ENCODE measurements at places on chromosomes 2 and 18.

DNA sequence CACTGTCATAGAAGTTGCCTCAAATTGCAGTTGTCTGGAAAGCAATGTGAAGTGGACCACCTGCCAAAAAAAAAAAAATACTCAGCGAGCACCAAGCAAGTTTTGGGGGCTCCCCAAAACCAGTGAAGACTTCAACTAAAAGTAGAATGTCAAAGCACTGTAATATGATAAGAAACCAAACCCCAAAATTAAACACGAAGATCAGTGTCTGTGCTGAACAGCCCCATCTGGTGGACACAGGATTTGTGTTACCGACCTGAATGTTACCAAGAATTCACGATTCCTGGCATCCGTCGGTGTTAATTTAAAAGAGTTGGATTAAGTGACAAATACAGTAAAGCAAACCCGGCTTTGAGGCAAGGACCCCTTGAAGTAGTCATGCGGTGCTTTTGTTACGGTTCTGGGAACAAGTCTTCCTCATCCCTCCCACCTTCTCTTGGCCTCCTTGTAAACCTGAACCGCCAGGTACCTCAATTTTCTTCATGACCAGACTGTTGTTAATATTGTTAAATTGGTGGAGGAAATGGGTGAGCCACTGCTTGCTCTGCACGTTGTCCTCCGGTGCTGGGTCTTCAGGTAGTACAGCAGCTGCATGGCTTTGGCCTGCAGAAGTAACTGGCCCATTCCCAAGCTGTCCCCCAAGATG, 31.3 kb upstream of the SSB start:
- no peak overlapping the region for H3K4me3 ChIP-seq
- H3K36me3 ChIP-seq, result no peaks in the 10 kb centered on the region
- H3K27ac ChIP-seq, result no peak overlapping the region
- H3K27me3 ChIP-seq, result peaks cover 19% of the 10 kb centered on the region
- DNase-seq, result peak; percentile 57

DNA sequence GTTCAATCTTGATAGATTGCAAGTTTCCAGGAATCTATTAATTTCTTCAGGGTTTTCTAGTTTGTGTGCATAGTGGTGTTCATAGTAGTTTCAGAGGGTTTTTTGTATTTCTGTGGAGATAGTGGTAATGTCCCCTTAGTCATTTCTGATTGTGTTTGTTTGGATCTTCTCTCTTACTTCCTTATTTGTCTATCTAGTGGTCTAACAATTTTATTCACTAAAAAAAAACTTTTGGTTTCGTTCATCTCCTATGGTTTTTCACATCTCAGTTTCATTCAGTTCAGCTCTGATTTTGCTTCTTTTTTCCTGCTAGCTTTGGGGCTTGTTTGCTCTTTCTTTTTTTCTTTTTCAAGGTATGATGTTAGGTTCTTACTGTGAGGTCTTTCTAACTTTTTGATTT, 94.5 kb downstream of the SNTG2 start:
- no peak for DNase-seq
- H3K4me3 ChIP-seq, result no peak overlapping the region
- H3K27ac ChIP-seq, result no peak overlapping the region
- H3K36me3 ChIP-seq, result no peaks in the 10 kb centered on the region
- H3K27me3 ChIP-seq, result no peaks in the 10 kb centered on the region

DNA sequence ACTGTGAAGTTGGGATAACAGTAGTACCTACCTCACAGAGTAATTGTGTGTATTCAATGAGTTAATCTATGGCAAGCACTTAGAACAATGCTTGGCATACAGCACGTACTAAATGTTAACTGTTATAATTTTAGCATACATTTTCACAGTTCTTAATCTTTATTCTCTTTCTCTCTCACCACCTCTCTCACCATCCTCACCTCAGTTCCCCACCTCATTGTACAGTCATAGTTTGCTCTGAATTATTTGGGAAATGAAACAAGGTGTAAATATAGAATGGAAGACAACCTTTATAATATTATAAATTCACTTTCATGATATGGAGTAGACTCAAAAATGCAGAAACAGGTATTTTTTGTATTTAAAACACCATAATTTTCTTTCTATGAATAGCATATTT, 40.0 kb upstream of the DNAH7 start:
- H3K4me3 ChIP-seq, result no peak overlapping the region
- H3K4me1 ChIP-seq, result no peaks in the 10 kb centered on the region
- H3K27ac ChIP-seq, result no peak overlapping the region
- no peaks in the 10 kb centered on the region for H3K36me3 ChIP-seq

GRCh38 chr2:239689410-239689809, 288.6 kb upstream of the HDAC4 start:
- no peak overlapping the region for H3K27ac ChIP-seq
- H3K27me3 ChIP-seq, result peaks cover 7% of the 10 kb centered on the region
- no peak overlapping the region for H3K4me3 ChIP-seq
- H3K4me1 ChIP-seq, result peaks cover 2% of the 10 kb centered on the region
- no peaks in the 10 kb centered on the region for H3K36me3 ChIP-seq
- DNase-seq, result no peak

- no peaks in the 10 kb centered on the region for H3K36me3 ChIP-seq
- DNase-seq, result no peak
- H3K4me1 ChIP-seq, result no peaks in the 10 kb centered on the region
- H3K27ac ChIP-seq, result no peak overlapping the region
- H3K4me3 ChIP-seq, result no peak overlapping the region
- no peaks in the 10 kb centered on the region for H3K27me3 ChIP-seq
Observed at GRCh38 chr2:2229626-2230432, 101.2 kb downstream of the MYT1L start.

DNA sequence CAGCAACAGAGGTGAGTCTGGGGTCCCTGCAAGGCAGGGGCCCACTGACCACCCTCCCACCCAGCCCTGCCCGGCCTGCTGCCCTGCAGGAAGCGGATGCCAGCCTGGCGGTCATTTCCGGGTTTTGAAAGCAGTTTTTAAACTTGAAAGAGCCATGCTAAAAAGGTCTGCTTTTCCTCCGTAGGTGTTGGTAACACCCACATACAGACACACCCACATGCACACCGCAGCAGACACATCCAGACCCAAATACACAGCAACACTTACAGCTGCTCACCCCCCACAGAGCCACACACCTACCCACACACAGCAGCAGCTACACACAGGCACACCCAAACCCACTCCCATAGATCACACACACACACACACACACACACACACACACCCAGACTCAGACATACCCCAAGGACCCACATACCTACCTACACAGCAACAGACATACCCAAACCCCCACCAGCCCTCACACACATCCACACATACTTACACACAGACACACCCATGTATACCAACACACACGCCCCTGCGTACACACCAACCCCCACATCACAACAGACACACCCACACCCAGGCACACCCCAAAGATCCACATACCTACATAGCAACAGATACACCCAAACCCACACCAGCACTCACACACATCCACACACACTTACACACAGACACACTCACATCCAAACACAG, 7.6 kb downstream of the ZFP36L2 start:
- peak overlapping the region; percentile 96 for H3K4me3 ChIP-seq
- peaks cover 19% of the 10 kb centered on the region for H3K4me1 ChIP-seq
- peak overlapping the region; percentile 99 for H3K27ac ChIP-seq
- H3K27me3 ChIP-seq, result no peaks in the 10 kb centered on the region
- no peak for DNase-seq

DNA sequence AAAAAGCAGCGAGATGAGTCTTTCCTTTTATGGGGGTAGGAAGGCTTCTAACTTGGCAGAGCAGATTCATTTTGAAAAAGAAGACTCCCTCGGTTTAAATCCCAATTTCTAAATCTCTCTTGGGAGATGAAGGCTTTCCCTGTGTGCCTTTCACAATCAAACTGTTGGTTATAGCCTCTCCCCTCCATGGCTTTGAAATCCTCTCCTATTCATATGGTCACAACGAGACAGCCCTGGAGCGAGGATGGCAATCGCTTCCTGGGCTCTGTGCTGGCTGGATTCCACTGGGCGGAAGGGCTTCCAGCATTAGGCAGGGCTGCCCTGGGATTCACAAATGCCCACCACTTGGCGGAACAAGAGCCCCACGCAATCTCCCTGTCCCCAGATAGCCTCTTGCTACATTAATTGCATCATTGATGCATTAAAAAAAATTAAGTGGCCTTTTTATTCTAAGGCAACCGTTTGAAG, 1.6 kb downstream of the CAVIN2 start:
- no peaks in the 10 kb centered on the region for H3K36me3 ChIP-seq
- H3K4me3 ChIP-seq, result no peak overlapping the region
- H3K27me3 ChIP-seq, result no peaks in the 10 kb centered on the region
- peak overlapping the region; percentile 13 for H3K27ac ChIP-seq

GRCh38 chr18:13112982-13113381, 105.6 kb upstream of the LDLRAD4 start:
- DNase-seq, result no peak
- H3K4me3 ChIP-seq, result no peak overlapping the region
- peaks cover 58% of the 10 kb centered on the region for H3K36me3 ChIP-seq
- H3K27me3 ChIP-seq, result no peaks in the 10 kb centered on the region
- no peak overlapping the region for H3K27ac ChIP-seq
- H3K4me1 ChIP-seq, result no peaks in the 10 kb centered on the region

GRCh38 chr2:88852753-88853402, 161.4 kb downstream of the RPIA start:
- H3K36me3 ChIP-seq, result no peaks in the 10 kb centered on the region
- H3K27me3 ChIP-seq, result no peaks in the 10 kb centered on the region
- no peak overlapping the region for H3K27ac ChIP-seq
- no peak overlapping the region for H3K4me3 ChIP-seq
- H3K4me1 ChIP-seq, result peaks cover 1% of the 10 kb centered on the region

- peaks cover 46% of the 10 kb centered on the region for H3K27me3 ChIP-seq
- no peaks in the 10 kb centered on the region for H3K4me1 ChIP-seq
- H3K4me3 ChIP-seq, result no peak overlapping the region
- DNase-seq, result no peak
Observed at GRCh38 chr18:498931-499775, 1.3 kb downstream of the COLEC12 start.

DNA sequence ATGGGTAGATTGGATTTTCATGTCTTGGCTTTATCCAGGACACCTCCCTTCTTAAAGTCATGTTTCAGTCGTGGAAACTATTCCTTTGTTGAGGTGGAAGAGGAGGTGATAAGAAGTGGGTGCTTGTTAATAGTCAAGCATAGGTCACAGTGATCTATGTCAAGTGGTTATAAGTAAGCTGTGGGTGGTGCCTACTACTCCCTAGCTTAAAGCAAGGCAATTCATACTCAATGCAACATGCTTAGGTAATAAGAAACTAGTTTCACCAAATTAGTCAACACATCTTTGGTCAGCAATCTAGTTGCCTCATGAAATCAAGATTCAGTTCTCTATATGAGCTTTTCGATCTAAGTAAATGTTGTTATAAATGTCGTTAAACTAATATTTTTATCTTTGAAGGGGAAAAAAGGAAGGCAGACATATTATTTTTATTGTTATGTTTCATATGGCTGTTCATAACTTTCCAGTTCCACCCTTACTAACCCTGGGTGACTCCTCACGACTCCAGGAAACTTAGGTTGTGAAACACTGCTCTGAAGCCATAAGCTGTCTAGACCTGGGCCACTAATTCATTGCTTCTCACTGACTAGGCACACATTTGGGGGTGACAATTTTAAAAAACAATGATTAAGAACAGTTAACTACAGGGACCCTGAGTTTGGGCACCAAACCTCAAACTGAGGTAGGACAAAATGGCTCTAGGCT, 5.8 kb upstream of the ABCB11 start:
- H3K4me3 ChIP-seq, result no peak overlapping the region
- DNase-seq, result no peak
- no peaks in the 10 kb centered on the region for H3K27me3 ChIP-seq
- no peaks in the 10 kb centered on the region for H3K36me3 ChIP-seq

- H3K36me3 ChIP-seq, result no peaks in the 10 kb centered on the region
- no peak for DNase-seq
- H3K4me1 ChIP-seq, result peaks cover 21% of the 10 kb centered on the region
- no peaks in the 10 kb centered on the region for H3K27me3 ChIP-seq
- no peak overlapping the region for H3K27ac ChIP-seq
Observed at GRCh38 chr2:177262092-177262491, 2.4 kb downstream of the NFE2L2 start.

GRCh38 chr2:223618172-223619035, 16.2 kb upstream of the SCG2 start:
- no peak overlapping the region for H3K27ac ChIP-seq
- DNase-seq, result no peak
- H3K4me1 ChIP-seq, result no peaks in the 10 kb centered on the region
- H3K4me3 ChIP-seq, result no peak overlapping the region
- no peaks in the 10 kb centered on the region for H3K36me3 ChIP-seq

GRCh38 chr2:216159144-216159543, 50.0 kb downstream of the XRCC5 start:
- no peak overlapping the region for H3K4me3 ChIP-seq
- peaks cover 91% of the 10 kb centered on the region for H3K36me3 ChIP-seq
- no peaks in the 10 kb centered on the region for H3K4me1 ChIP-seq
- no peak overlapping the region for H3K27ac ChIP-seq

GRCh38 chr2:26488463-26489212, 10.7 kb upstream of the OTOF start:
- no peak overlapping the region for H3K4me3 ChIP-seq
- H3K27ac ChIP-seq, result no peak overlapping the region
- no peaks in the 10 kb centered on the region for H3K4me1 ChIP-seq
- DNase-seq, result no peak

- no peak overlapping the region for H3K27ac ChIP-seq
- DNase-seq, result no peak
- H3K36me3 ChIP-seq, result no peaks in the 10 kb centered on the region
- no peaks in the 10 kb centered on the region for H3K4me1 ChIP-seq
- H3K27me3 ChIP-seq, result no peaks in the 10 kb centered on the region
Observed at GRCh38 chr2:6297238-6297637, 568.5 kb downstream of the CMPK2 start.

DNA sequence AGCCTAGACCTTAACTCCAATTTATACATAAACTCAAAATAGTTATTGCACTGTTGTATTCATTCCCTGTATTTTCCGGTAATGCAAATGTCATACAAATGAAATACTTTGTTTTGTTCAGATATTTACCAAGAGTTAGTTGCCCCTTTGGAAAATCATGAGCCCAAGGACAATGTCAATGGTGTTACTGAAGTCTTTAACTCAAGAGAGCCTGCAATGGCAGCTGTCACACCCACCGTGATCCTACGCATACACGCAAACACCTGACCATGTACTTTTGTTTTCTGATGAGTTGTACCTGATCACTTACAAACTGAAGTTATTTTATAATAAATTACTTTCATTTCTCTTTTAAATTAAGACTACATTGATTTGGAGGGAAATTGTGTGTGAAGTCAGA, 11.7 kb upstream of the WIPF1 start:
- H3K27me3 ChIP-seq, result no peaks in the 10 kb centered on the region
- no peak overlapping the region for H3K4me3 ChIP-seq
- H3K27ac ChIP-seq, result no peak overlapping the region
- DNase-seq, result no peak
- H3K4me1 ChIP-seq, result peaks cover 36% of the 10 kb centered on the region
- H3K36me3 ChIP-seq, result peaks cover 31% of the 10 kb centered on the region

GRCh38 chr2:36530178-36530982, 67.6 kb downstream of the FEZ2 start:
- H3K4me1 ChIP-seq, result no peaks in the 10 kb centered on the region
- peaks cover 2% of the 10 kb centered on the region for H3K36me3 ChIP-seq
- no peaks in the 10 kb centered on the region for H3K27me3 ChIP-seq
- no peak overlapping the region for H3K4me3 ChIP-seq
- no peak for DNase-seq
- no peak overlapping the region for H3K27ac ChIP-seq

All from thymus (tissue), 14 donors.